ENCODE measurements at places on chromosomes 5 and 9.
A peak's percentile ranks its signal among the peaks of the same experiment; 100 is the strongest.

DNA sequence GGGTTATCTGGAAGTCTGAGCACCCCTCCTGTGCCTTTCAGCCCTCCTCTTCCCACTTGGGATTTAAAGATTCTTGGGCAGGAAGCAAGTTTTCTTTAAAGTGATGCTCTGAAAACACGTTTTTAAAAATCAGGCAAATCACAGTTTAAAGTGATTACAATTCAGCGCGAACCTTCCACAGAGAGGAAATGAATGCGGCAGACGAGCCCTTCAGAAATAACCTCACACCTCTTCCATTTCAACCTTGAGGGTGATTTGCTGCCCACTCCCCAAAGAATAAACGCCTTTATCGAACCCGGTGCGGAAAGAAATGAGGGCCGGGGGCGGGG is 2.3 kb upstream of the EFNA5 start:
- peaks cover 28% of the 10 kb centered on the region for H3K4me1 ChIP-seq
- peak overlapping the region; percentile 78 for H3K4me3 ChIP-seq
- DNase-seq: no peak
- H3K27me3 ChIP-seq: peaks cover 90% of the 10 kb centered on the region

DNA sequence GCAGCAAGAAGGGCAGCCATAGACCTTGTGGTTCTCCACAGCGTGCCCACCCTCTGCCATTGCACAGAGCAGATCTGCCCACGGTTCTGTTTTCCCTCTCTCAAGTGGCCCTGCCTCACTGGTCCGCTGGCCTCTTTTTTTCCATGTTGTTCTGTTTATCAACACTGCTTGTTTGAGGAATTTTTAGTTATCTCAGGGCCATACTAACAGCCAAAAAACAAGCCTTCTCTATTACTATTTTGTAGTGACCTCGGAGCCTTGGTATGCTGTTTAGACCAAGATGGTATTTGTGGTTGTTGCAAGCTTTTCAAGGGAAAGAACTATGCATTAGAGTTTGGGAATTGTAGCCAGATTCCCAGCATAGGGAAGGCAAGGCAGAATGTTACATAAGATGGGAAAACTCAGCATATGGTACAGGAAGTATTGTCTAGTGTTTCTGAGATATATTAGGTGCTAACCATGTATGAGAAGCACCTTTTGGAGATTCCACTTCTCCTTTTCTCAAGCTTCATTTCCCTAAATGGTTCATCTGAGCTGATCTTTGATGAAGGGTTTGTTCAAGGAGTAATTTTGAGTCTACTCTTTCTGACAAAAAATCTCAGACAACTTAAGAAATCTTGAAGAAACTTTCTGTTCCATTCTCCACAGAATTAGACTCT is 54.3 kb downstream of the NUP214 start:
- no peak overlapping the region for H3K4me3 ChIP-seq
- peaks cover 69% of the 10 kb centered on the region for H3K36me3 ChIP-seq
- no peak for DNase-seq
- no peaks in the 10 kb centered on the region for H3K27me3 ChIP-seq
- no peak overlapping the region for H3K27ac ChIP-seq
- H3K4me1 ChIP-seq: peaks cover 8% of the 10 kb centered on the region

DNA sequence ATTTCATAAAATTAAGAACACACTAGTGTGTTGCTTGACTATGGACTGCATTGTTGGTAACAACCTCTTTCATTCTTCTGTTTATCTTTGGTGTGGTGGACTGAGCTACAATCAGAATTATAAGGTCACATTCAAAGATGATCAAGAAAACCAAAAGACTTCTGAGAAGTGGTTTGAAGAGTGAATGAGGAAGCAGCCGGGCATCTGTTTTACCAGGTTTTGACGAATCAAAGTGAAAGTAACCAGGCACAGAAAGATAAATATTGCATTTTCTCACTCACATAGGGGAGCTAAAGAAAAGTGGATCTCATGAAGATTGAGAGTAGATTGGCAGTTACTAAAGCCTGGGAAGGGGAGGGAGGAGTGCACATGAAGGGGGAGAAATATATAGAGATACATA is 589.1 kb downstream of the ZNF608 start:
- no peaks in the 10 kb centered on the region for H3K4me1 ChIP-seq
- no peaks in the 10 kb centered on the region for H3K36me3 ChIP-seq
- H3K4me3 ChIP-seq: no peak overlapping the region
- H3K27me3 ChIP-seq: no peaks in the 10 kb centered on the region
- DNase-seq: no peak

GRCh38 chr9:137818286-137818685 is 59.3 kb upstream of the CACNA1B start:
- no peak overlapping the region for H3K4me3 ChIP-seq
- no peak for DNase-seq
- H3K36me3 ChIP-seq: peaks cover 57% of the 10 kb centered on the region
- no peak overlapping the region for H3K27ac ChIP-seq

GRCh38 chr9:35826071-35826701 is 2.3 kb downstream of the FAM221B start:
- peaks cover 12% of the 10 kb centered on the region for H3K36me3 ChIP-seq
- H3K27me3 ChIP-seq: no peaks in the 10 kb centered on the region
- no peak overlapping the region for H3K4me3 ChIP-seq
- DNase-seq: peak; percentile 42
- peaks cover 28% of the 10 kb centered on the region for H3K4me1 ChIP-seq

- no peak for DNase-seq
- no peaks in the 10 kb centered on the region for H3K4me1 ChIP-seq
- H3K4me3 ChIP-seq: no peak overlapping the region
- no peaks in the 10 kb centered on the region for H3K27me3 ChIP-seq
- peaks cover 14% of the 10 kb centered on the region for H3K36me3 ChIP-seq
Observed at GRCh38 chr5:14752497-14753071, 88.1 kb downstream of the OTULIN start.

DNA sequence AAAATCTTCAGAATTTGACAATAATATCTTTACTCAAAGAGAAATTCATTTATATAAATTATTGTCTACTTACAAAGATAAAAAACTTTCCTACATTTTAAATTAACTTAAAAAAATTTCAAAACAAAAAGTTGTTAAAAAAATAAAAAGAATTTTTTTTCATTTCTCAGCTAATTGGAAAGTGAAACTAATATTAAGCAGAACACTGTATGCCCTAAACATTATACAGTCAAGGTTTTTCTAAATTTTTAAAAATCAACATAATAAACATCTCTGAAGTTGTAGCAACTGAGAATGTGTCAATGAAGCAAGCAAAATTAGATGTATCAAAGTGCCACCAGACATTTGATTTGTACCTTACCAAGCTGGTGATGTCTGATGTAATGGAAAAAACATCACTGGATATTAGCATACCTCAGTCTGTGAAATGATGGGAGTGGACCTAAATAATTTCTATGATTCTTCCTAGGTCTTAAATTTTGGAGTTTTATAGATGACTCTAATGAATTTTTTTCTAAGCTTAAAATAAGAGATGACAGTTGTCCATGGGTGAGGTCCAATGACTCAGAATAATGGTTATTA is 290.1 kb downstream of the ADAMTS6 start:
- no peak for DNase-seq
- H3K36me3 ChIP-seq: no peaks in the 10 kb centered on the region
- H3K4me3 ChIP-seq: no peak overlapping the region
- H3K27me3 ChIP-seq: no peaks in the 10 kb centered on the region
- no peak overlapping the region for H3K27ac ChIP-seq
- no peaks in the 10 kb centered on the region for H3K4me1 ChIP-seq

GRCh38 chr9:36316611-36317317 is 58.5 kb upstream of the GNE start:
- H3K4me3 ChIP-seq: no peak overlapping the region
- no peaks in the 10 kb centered on the region for H3K4me1 ChIP-seq
- DNase-seq: no peak
- H3K36me3 ChIP-seq: no peaks in the 10 kb centered on the region

- no peaks in the 10 kb centered on the region for H3K36me3 ChIP-seq
- no peak for DNase-seq
- H3K27me3 ChIP-seq: peaks cover 20% of the 10 kb centered on the region
- no peak overlapping the region for H3K4me3 ChIP-seq
- H3K27ac ChIP-seq: no peak overlapping the region
Observed at GRCh38 chr5:127863610-127864395, 160.6 kb downstream of the CCDC192 start.

DNA sequence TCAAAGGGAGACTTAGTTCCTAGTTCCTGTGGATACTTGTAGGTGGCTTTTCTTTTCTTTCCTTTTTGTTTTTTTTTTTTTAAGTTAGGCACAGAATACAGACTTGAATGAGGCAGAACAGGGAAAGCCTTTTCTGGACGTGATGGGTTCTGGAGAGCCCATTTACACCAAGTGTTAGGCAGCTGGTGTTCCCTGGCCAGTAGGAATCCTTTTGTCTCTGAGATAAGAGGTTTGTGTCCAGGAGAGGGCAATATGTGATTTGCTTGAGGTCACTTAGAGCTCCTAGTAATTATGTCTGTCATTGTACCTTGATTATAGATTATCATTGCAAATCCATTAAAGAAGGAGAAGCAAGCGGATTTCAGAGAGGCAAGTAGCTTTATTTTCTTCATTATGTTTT is 9.1 kb downstream of the MEGF10 start:
- no peak for DNase-seq
- no peak overlapping the region for H3K4me3 ChIP-seq
- H3K36me3 ChIP-seq: no peaks in the 10 kb centered on the region
- H3K4me1 ChIP-seq: no peaks in the 10 kb centered on the region
- H3K27ac ChIP-seq: no peak overlapping the region
- H3K27me3 ChIP-seq: peaks cover 44% of the 10 kb centered on the region

DNA sequence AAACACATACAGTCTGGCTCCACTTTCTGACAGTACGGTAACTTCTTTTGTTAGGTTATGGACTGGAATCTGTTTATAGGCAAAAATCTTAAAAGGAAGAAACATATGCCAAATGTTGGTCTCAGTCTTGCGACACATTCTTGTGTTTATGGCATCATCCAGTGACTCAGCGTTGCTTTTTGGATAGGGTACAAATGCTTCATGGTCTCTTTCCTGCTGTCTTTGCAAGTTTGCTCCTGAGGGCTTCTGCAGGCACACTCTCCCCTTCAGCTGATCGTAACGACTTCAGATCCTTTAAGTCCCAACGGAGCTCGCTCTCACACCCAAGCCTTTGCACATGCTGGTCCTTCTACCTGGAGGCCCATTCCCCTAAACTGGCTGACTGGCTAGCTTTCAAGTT is 23.6 kb upstream of the TNFSF8 start:
- peaks cover 9% of the 10 kb centered on the region for H3K27me3 ChIP-seq
- peaks cover 10% of the 10 kb centered on the region for H3K4me1 ChIP-seq
- H3K27ac ChIP-seq: no peak overlapping the region
- peaks cover 2% of the 10 kb centered on the region for H3K36me3 ChIP-seq
- no peak overlapping the region for H3K4me3 ChIP-seq
- no peak for DNase-seq

DNA sequence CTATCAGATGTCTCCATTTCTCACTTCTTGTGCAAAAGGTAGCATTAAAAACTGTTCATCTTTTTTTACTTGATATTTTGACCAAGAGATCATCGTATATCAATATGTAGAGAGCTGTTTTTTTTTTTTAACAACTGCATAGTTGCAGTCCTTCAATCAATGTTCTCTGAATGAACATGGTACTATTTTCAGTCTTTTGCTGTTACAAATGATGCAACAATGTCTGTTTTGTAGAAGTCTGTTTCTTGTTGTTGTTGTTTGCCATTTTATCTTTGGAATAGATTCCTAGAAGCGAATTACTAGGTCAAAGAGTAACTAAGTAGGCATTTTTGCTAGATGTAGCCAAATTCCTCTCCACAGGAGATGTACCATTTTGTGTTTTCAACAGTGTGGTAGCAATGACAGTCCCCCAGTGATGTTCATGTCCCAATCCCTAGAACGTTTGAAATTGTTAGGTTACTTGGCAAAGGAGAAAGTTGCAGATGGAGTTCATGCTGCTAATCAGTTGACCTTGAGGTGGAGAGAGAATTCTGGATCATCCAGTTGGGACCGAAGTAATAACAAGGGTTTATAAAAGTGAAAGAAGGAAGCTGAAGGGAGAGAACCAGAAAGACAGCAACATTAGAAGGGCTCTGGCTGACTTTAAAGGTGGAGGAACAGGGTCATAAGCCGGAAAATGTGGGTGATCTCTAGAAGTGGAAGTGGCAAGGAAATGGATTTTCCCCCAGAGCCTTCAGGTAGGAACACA is 6.3 kb downstream of the MTREX start:
- no peak for DNase-seq
- H3K4me3 ChIP-seq: no peak overlapping the region
- H3K27ac ChIP-seq: no peak overlapping the region
- peaks cover 36% of the 10 kb centered on the region for H3K4me1 ChIP-seq

DNA sequence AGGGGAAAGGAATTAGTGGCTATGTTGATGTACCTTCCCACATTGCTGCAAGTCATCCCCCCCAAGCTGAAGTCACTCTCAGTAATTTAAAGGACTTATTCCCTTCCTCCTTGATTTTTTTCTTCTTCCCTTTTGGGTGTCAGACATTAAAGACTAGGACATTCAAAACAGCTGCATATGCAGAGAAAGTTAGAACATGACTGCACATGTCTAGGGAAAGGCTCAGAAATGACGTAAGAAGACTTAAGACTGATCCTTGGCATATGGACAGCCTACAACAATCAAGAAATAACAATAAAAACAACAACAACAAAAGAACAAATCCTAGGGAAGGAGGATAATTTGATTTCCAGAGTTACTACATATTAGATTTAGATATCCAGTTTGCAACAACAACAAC is 997.5 kb downstream of the TLE4 start:
- H3K4me3 ChIP-seq: no peak overlapping the region
- H3K36me3 ChIP-seq: no peaks in the 10 kb centered on the region
- no peak for DNase-seq
- H3K27me3 ChIP-seq: no peaks in the 10 kb centered on the region
- H3K4me1 ChIP-seq: no peaks in the 10 kb centered on the region
- H3K27ac ChIP-seq: no peak overlapping the region

GRCh38 chr9:37676411-37676830 is 25.7 kb downstream of the FRMPD1 start:
- H3K27ac ChIP-seq: no peak overlapping the region
- no peaks in the 10 kb centered on the region for H3K4me1 ChIP-seq
- no peaks in the 10 kb centered on the region for H3K36me3 ChIP-seq
- no peak overlapping the region for H3K4me3 ChIP-seq
- H3K27me3 ChIP-seq: peaks cover 48% of the 10 kb centered on the region

- H3K27ac ChIP-seq: no peak overlapping the region
- no peaks in the 10 kb centered on the region for H3K27me3 ChIP-seq
- H3K4me3 ChIP-seq: no peak overlapping the region
- peaks cover 66% of the 10 kb centered on the region for H3K36me3 ChIP-seq
- peaks cover 43% of the 10 kb centered on the region for H3K4me1 ChIP-seq
- DNase-seq: no peak
Observed at GRCh38 chr5:69364414-69364813, 4.9 kb downstream of the AK6 start.

DNA sequence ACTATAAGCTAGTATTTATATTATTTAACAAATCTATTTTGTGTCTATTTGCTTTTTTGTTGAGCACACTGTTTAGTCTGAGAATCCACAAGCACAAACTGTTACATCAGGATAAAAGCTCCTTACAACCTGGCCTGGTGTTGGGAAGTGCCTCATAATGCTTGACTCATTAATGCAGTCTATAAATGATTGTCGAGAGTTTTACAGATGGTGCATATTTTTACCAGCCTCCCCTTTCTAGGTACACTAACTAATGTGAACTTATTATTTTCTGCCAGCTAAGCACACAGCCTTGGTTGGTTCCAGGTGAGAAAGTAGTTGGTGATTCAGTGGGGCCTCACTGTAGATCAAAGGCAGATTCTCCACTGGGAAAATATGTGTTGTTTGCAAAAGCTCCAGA is 151.0 kb upstream of the ADAMTS16 start:
- no peaks in the 10 kb centered on the region for H3K4me1 ChIP-seq
- no peak overlapping the region for H3K27ac ChIP-seq
- H3K27me3 ChIP-seq: no peaks in the 10 kb centered on the region
- no peak overlapping the region for H3K4me3 ChIP-seq
- DNase-seq: no peak

GRCh38 chr5:71986101-71986500 is 121.2 kb upstream of the MAP1B start:
- H3K27ac ChIP-seq: no peak overlapping the region
- H3K4me1 ChIP-seq: no peaks in the 10 kb centered on the region
- no peak for DNase-seq
- no peak overlapping the region for H3K4me3 ChIP-seq
